ENCODE measurements at places on chromosomes 12 and 14.
A peak's percentile ranks its signal among the peaks of the same experiment; 100 is the strongest.

- DNase-seq: no peak
Measured at GRCh38 chr14:50319721-50320120, 7.6 kb downstream of the DMAC2L start.

DNA sequence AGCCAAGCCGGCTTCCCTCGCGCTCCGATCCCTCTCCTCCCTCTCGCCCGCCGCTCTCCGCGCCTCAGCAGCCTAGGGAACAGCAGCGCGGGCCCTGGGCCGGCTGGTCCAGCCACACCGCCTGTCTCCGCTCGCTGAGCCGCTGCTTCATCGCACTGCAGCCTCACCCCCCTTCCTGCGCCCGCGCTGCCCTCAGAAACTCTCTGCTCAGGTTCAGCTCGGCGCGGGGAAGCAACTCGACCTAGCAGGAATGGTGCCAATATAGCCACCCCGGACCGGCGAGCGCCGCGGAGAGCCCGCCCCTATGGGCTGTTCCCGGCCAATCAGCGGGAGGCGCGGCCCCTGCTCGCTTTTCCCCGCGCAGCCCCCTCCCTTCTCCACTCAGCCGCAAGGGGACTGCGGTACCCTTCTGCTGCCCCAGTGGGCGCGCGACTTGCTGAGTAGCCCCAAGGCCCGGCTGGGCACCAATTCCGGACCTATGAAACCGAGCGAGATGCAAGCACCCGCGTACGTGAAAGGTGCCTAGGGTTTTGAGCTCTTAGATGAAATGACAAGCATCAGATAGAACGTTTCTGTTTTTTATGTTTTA is at the start of gene ADAMTS20:
TSS of gene ADAMTS20 (minus strand) at position 233 of the 589 bp plus-strand sequence. CDS start 282 bp downstream, outside the sequence.
- no peak for DNase-seq

DNA sequence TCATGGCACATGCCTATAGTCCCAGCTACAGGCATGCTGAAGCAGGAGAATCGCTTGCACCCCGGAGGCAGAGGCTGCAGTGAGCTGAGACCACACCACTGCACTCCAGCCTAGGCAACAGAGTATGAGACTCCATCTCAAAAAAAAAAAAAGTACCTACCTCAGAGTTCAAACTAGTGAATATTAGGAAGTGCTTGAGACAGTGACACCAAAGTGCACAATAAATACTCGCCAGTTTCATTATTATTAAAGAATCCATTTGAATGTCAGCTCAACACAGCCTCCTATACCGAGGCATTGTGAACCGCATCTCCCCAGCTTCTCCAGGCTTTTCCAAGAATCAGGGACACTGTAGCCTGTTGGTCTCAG is 5.0 kb downstream of the GAPDH start:
- no peak for DNase-seq

- no peak for DNase-seq
Measured at GRCh38 chr12:28032811-28033537, 60.4 kb upstream of the PTHLH start.

GRCh38 chr14:45785240-45785639 is 532.2 kb upstream of the MIS18BP1 start:
- no peak for DNase-seq

DNA sequence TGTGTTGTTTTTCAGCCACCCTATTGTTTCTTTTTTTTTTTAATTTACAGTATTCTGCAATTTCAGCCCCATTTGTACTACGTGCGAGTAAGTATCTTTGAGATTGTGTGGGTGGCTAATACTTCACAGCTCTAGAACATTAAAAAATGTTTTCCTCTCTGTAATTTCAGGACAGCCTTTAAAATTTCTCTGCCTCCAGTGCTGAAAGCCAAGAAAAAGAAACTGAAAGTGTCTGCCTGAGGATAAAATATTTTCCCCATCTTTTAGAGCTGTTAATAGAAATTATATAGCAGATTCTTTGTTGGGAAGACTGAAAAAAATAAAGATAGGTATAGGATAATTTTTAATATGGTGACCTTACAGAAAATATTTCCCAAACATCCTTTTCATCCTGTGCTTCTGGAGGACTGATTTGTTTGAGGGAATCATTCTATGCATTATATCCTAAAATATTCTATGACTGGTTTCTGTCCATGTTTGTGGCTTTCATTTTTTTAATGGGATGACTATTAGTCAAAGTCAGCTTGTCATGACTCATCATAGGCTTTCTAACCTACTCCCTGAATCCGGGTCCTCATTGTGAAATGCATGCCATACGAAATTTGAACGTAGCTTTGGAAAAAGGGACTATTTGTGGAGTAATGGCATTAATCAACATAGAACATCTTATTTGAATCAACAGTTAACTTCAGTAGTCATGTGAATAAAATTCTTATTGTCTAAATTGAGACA is 10.8 kb upstream of the TCTN2 start:
- DNase-seq: no peak

DNA sequence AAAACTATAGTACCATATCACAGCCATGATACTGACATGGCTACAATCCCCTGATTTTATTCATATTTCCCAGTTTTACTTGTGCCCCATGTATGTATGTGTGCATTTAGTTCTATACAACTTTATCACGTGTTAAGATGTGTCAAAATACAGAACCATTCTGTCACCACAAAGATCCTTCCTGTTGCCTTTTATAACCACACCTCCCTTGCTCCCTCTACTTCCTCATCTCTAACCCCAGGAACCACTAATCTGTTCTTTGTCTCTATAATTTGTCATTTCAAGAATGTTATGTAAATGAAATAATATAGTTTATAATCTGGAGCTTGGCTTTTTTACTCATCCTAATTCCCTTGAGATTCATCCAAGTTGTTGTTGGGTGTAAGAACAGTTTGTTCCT is 358.4 kb downstream of the DPF3 start:
- DNase-seq: peak; percentile 37

DNA sequence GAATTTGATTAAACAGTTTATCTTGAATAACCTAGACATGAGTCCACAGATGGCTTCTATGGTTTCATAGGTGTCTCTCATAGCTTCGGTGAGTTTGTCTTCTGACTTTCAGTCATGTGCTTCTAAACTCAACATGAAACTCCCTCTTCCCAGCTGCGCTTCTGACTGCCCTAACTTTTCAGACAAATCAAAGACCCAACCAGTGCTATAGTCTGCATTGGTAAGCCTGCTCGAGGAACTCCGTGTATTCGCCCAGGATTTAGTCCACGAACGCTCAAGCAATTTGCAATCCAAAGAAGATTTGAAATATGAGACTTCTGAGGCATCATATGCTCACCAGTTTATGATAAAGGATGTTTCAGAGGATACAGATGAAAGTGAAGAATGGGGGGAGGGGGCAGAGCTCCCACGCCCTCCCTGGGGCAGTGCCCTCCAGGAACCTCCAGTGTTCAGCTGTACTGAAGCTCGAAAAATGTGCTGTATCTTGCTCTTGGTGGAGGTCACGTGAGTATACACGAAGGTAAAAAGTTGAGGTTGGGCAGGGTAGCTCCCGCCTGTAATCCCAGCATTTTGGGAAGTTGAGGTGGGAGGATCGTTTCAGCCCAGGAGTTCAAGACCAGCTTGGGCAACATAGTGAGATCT is 5.2 kb upstream of the RILPL2 start:
- no peak for DNase-seq

- DNase-seq: no peak
Measured at GRCh38 chr14:20555845-20556244, 5.0 kb downstream of the RNASE9 start.

- DNase-seq: no peak
Measured at GRCh38 chr14:24662753-24663152, 28.8 kb upstream of the GZMB start.

DNA sequence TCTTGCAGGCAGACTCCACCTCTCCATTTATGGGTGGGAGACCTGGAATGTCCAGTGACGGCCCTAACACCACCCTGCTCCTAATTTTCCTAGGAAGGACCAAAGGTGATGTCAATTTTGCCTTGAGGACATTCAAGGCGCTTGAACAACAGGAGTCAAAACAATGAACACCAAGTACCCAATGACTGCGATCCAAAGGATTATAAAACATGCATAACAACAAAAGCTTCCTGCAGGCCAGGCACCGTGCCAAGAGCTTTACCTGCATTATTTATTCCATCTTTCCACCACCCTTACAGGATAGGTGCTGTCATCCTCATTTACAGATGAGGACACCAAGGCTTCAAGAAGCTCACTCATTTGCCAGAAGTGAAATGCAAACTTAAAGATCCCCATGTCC is 15.2 kb upstream of the FOXN3 start:
- DNase-seq: no peak

GRCh38 chr14:90383731-90384542 is 12.9 kb upstream of the CALM1 start:
- DNase-seq: peak; percentile 81
